Pancreas (tissue), 10 donors: ENCODE measurements at places on chromosomes 1 and 21.

- no peaks in the 10 kb centered on the region for H3K27me3 ChIP-seq
- H3K27ac ChIP-seq: no peak overlapping the region
- no peak overlapping the region for H3K4me3 ChIP-seq
- DNase-seq: no peak
- peaks cover 10% of the 10 kb centered on the region for H3K4me1 ChIP-seq
- H3K36me3 ChIP-seq: no peaks in the 10 kb centered on the region
Measured at GRCh38 chr1:205972491-205973168, 29.4 kb upstream of the SLC26A9 start.

- H3K27me3 ChIP-seq: no peaks in the 10 kb centered on the region
- H3K36me3 ChIP-seq: no peaks in the 10 kb centered on the region
- no peak overlapping the region for H3K27ac ChIP-seq
- no peak for DNase-seq
Measured at GRCh38 chr1:168518201-168518689, 25.6 kb downstream of the XCL2 start.

DNA sequence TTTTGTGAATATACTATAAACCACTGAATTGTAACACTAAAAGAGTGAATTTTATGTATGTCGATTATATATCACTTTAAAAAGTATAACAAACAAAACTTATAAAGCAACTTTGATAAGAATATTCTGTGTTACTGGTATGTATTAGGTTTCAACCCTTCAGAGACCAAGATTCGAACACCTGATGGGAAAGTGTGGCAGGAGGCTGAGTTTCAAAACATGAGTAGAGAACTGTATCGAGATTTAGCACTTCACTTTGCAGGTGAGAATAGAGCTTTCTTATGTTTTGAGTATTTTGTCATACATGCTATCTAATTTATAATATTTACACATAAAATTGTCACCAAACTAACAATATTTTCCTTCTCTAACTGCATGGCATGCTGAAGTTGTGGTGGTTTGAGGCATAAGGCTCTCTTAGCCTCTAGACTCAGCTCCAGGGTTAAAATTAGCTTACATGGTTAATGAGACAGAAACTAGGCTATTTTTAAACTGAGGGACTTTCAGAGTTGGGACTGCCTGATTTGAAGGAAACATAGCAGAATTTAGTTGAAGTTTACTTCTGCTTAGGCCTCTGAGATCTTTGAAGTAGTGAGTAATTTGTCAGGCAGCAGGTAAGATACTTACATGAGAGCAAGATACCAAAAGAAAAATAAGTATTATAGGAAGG is 48.6 kb downstream of the CEP350 start:
- no peaks in the 10 kb centered on the region for H3K27me3 ChIP-seq
- no peaks in the 10 kb centered on the region for H3K4me1 ChIP-seq
- DNase-seq: no peak
- H3K36me3 ChIP-seq: peaks cover 3% of the 10 kb centered on the region
- H3K4me3 ChIP-seq: no peak overlapping the region
- H3K27ac ChIP-seq: no peak overlapping the region

DNA sequence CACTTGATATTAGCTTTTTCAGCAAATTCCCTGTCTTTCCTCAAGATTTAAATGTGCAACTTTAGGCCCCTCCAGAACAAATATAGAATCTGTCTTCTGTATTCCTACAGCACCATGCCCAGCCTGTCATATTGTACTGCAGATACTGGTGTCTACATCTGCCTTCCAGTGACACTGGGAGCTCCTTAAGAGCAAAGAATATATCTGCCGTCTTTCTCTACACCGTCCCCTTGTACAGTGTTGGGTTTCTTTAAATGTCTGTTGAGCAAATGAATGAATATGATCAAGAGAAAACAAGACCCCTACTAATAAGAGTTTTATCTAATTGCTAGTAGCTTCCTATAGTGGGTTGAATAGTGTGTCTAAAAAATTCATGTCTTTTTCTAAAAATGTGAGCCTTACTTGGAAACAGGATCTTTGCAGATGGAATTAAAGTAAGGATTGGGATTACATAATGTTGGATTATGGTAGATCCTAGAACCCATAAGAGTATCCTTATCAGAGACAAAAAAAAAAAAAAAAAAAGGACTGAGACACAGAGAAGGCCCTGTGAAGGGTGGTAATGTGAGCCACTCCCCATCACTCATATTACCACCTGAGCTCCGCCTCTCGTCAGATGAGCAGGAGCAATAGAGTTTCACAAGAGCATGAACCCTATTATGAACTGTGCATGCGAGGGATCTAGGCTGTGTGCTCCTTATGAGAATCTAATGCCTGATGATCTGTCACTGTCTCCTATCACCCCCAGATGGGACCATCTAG is 128.6 kb downstream of the FAF1 start:
- H3K36me3 ChIP-seq: no peaks in the 10 kb centered on the region
- no peak overlapping the region for H3K4me3 ChIP-seq
- DNase-seq: no peak
- no peak overlapping the region for H3K27ac ChIP-seq

GRCh38 chr1:225441314-225442122 is 13.7 kb upstream of the LBR start:
- H3K27ac ChIP-seq: peak overlapping the region; percentile 40
- H3K4me3 ChIP-seq: no peak overlapping the region
- H3K27me3 ChIP-seq: no peaks in the 10 kb centered on the region
- H3K36me3 ChIP-seq: no peaks in the 10 kb centered on the region
- peak; percentile 59 for DNase-seq
- peaks cover 18% of the 10 kb centered on the region for H3K4me1 ChIP-seq

DNA sequence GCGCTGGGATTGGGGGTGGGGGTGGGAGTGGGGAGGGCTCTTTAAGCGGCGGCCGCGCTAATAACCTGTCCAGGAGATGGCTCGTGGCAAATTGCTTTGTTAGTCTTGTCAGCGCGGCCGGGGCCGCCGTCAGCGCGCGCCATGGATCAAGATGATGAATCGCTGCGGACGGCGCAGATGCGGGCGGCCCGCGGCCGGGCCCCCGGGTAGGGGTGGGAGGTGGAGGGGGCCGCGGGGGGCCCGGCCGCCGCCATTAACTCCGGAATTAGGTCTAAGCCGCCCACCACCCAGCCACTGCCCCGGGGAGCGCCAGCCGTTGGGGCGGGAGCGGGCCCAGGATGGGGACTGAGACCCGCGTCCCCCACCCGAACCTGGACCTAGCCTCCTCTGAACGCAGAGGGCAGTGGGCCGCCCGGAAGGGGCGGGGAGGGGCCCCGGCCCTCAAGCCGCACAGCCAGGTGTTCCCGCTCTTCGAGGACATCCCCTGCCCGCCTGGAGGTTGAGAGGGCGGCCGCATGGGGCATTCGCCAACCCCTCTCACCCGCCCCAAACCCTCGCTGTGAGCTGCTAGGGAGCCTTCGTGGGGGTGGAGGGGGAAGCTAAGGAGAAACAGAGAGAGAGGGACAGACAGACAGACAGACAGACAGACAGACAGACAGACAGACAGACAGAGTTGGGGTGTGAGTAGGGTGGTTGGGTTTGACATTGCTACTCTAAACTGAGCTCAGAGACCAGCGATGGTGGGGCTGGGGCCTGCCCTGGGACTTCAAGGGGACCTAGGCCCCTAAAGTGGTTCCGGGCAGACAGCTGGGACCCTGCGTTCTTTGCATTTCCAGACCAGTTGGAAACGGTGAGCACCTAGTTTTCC is 3.8 kb upstream of the DMBX1 start:
- H3K36me3 ChIP-seq: no peaks in the 10 kb centered on the region
- H3K4me3 ChIP-seq: no peak overlapping the region
- peaks cover 4% of the 10 kb centered on the region for H3K27me3 ChIP-seq
- H3K27ac ChIP-seq: no peak overlapping the region

DNA sequence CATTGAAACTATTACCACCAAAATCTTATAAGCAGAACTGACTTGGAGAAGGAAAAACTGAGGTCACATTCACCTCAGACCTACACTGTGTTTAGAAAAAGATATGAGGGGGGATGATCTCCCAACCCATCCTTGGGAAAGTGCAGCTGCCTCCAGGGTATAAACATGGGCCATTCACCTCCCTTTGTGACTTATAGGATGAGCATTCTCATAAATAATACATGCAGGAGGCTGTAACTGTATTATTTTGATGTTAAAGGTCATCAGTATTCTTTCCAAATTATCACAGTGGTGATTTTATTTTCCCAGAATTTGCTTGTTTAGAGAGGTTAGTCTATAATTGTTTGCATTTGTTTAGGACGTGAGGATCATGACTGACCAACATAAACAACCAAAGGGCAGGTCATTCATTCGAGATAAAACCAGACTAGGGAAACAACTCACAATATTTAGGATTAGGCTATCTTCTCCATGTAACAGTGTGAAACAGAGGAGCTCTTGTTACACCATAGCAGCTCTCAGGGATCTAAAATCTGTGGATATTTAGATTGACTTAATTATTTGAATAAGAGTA is 109.2 kb upstream of the NR5A2 start:
- H3K27ac ChIP-seq: no peak overlapping the region
- no peak overlapping the region for H3K4me3 ChIP-seq
- H3K27me3 ChIP-seq: no peaks in the 10 kb centered on the region
- H3K36me3 ChIP-seq: no peaks in the 10 kb centered on the region
- no peaks in the 10 kb centered on the region for H3K4me1 ChIP-seq
- DNase-seq: no peak

DNA sequence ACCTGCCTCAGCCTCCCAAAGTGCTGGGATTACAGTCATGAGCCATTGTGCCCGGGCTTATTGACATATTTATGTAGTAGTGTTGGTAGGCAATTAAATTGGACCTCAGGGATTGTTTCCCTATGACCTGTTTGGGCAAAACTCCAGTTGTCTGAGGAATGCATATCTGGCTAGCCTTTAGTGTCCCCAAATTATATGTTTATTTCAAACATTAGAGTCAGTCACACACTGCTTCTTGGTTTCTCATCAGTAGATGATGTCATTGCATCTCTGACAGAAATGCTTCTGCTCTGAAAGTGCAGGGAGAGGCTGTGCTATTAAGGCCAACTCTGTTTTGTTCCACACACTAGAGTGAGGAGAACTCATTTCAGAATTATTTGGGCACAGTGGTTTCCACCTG is 12.5 kb downstream of the PIP5K1A start:
- no peaks in the 10 kb centered on the region for H3K27me3 ChIP-seq
- H3K27ac ChIP-seq: no peak overlapping the region
- no peak for DNase-seq
- H3K4me3 ChIP-seq: no peak overlapping the region

- H3K27ac ChIP-seq: no peak overlapping the region
- H3K4me3 ChIP-seq: no peak overlapping the region
- DNase-seq: no peak
- no peaks in the 10 kb centered on the region for H3K36me3 ChIP-seq
- H3K27me3 ChIP-seq: no peaks in the 10 kb centered on the region
Measured at GRCh38 chr21:16584756-16585155, 855.0 kb downstream of the USP25 start.

DNA sequence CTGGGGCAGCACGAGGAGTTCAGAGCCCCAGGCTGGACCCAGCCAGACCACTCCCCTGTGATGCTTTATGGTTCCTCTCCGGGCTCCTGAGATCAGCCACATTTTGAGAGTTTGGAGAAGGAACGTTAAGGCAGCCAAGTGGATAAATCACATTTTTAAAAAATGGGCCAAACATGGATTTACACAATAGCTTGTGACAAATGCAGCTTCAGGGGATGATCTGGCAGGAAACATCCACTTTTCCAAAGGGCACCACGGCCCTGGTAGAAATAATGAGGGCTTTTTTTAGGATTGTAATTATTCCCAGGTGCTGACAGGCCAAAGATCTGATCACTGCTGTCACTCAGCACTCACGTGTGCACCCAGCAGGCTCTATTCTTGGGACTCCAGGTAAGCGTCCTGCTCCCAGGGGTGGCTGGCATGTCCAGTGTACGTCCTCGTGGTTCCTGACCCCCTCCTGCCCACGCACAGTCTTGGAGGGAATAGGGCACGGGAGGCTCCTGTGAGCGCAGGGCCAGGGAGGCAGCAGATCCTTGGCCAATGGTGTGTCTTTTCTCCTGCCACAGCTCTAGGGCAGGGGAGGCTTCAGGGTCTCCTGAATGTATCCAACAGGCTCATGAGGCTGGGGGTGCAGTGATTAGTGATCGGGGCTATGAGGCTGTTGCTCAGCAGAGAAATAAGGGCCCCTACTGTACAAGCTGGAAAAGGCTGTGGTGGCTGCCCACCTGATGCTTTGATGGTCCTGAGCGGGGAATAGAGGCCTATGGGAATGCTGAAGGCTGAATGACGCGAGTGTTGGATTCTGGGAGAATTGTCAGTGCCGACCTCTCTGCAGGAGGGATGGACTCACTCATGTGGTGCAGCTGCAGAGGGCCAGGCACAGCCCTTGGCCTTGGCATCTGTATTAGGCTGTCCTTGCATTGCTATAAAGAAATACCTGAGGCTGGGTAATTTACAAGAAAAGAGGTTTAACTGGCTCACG is 415.7 kb downstream of the PTPRU start:
- H3K27ac ChIP-seq: no peak overlapping the region
- H3K4me1 ChIP-seq: no peaks in the 10 kb centered on the region
- no peak for DNase-seq
- H3K4me3 ChIP-seq: no peak overlapping the region
- H3K36me3 ChIP-seq: no peaks in the 10 kb centered on the region
- H3K27me3 ChIP-seq: no peaks in the 10 kb centered on the region

GRCh38 chr1:40078512-40079333 is 18.3 kb downstream of the PPT1 start:
- no peaks in the 10 kb centered on the region for H3K27me3 ChIP-seq
- DNase-seq: peak; percentile 24
- H3K4me1 ChIP-seq: no peaks in the 10 kb centered on the region
- H3K36me3 ChIP-seq: no peaks in the 10 kb centered on the region

- no peaks in the 10 kb centered on the region for H3K4me1 ChIP-seq
- DNase-seq: no peak
- H3K27me3 ChIP-seq: no peaks in the 10 kb centered on the region
- no peak overlapping the region for H3K27ac ChIP-seq
- H3K36me3 ChIP-seq: no peaks in the 10 kb centered on the region
Measured at GRCh38 chr1:188782220-188782841, 1695.3 kb downstream of the BRINP3 start.

DNA sequence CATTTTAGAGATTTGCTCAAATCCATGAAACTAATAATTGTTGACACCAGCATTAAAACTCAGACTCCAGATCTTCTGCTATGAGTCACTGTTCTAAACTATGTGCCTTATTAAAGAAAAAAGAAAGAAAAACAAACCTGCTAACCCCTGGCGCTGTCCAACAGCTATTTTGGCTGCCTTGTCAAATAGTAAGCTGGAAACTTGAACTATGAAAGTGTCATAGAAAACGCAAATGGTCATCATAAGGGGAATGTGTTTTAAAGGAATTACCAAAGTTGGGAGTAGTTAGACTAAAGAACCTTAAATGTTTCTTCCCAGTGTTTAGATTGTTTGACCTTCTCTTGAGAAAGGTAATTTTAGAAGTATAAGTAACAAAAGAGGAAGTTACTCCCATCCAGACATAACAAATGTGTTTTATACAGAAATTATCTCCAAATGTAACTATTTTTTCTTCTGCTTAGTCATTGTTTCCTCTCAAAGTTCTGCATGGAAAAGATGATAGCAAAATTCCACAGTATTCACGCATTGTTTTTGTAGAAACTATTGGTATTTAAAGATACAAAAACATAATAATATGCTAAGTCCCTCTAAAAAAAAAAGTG is 272.4 kb downstream of the TPR start:
- H3K27me3 ChIP-seq: no peaks in the 10 kb centered on the region
- no peak overlapping the region for H3K27ac ChIP-seq
- DNase-seq: no peak
- H3K36me3 ChIP-seq: no peaks in the 10 kb centered on the region
- H3K4me3 ChIP-seq: no peak overlapping the region
